ENCODE measurements at places on chromosomes 7 and 10.

DNA sequence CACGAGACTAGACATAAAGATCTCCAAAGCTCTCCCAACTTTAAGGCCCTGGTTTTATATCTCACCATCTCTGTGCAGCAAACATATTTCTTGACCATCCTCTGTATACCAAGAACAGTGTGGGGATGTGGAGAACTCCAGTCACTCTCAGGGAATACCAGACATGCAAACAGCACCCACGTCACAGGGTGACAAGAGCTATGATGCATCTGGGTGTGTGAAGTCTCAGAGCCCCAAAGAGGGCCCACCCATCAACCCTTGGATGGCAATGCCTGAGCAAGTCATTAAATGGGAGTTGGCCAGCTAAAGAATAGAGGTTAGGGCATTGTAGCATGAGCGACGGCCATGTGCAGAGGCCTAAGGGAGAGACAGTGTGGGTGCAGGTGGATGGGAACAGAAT is 373.5 kb upstream of the BMPER start:
- no peak for DNase-seq

DNA sequence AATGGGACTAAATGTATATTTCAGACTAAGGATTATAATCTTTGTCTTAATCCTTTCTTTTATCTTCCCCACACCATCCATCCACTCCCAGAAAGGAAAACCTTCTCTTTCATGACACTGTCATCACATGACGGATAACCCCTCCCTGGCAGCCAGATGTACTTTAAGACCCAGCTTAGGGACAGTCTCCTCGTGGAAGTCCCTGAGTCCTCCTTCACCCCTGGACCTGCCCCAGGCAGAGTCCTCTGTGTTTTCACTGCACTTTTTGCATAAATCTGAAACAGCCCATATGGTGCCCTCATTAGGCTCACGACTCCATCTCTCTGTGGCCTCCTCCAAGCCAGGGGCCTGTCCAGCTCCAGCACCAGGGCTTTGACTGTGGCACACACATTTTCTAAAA is 16.0 kb downstream of the NRAP start:
- no peak for DNase-seq

- peak; percentile 35 for DNase-seq
Measured at GRCh38 chr7:4775848-4776623, 613 bp downstream of the AP5Z1 start.

DNA sequence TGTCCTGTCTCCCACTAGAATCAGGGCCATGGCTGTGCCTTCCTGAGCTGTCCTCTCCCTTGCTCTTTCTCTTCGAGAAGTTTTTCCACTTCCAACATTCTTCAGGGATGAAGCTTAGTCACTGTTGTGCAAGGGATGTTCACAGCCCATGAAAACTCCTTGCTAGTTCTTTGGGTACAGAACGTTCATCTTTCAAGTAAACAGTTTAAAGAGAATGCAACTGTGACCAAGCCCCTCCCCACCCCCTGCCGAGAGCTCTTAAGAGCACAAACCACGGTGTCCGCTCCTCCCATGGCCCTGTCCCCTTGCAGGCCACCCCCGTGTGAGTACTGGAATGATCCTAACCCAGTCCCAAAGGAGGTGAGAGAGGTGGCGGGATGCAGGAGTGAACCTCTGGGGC is 161.1 kb upstream of the RHEB start:
- DNase-seq = no peak

DNA sequence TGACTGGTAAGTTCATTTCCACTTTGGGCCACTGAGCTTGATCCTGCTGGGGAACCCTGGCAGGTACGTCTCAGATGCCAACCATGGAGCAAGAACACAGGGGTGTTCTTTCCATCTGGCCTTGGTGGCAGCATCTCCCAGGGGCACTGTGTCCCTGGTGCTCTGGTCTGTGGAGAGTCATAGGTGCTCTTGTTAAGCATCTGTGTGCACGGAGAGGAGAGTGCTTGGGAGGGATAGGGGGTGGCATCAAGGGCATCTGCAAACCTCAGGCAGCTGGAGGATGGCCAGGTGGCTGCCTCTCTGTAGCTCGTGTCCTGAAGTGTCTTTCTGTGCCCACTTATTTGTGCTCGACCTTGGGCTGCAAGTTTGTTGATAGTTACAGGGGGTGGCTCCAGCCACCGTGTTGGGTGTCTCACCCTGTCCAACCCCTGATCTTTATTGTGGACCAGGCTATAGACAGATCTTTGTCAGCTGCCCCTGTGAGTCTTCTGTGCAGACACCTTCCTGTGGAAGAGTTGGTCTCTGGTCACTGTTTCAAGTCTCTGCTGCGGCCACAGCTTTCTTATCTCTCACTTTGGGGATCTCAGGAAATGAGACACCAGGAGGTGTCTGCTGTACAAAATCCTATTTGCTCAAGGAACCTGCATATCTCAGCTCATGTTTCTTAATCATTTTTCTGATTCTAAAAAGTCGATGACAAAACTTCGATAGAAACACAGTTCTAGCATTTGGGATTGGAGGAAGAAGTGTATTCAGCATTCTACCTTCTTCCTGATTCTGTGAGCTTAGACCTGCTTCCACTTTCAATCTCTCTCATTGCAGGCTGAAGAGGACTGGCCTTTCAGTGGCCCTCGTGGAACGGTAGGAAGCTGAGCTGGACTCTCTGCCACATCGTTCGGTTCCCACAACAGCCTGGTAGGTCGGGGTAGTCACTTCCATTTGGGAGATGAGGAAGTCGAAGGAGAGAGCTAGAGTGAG is 17.2 kb upstream of the GIMAP8 start:
- DNase-seq = no peak

DNA sequence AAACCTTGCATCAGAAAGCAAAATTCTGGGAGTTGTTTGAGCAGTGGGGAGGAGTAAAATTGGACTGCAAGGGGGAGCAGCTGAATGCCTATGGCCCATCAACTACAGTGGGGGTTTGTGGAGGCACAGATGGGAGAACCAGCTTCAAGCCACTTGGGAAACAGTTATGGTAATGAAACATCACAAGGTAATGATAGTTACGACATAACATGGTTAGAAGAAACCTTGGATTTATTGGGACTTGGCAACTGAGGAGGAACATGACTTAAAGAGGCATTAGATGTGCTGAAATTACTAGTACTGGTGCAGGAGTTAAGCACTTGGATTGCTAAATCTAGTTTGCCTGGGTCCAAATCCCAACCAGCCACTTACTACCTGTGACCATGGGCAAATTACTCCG is 868.4 kb downstream of the KCNMA1 start:
- DNase-seq = no peak
